ENCODE measurements at places on chromosomes 5 and 9. TPM values are rescaled to one million over a fixed set of nuclear protein-coding genes. Genes with fewer than 3 reads are reported as not detected.

The KIF12 gene
- 3.9 TPM for total RNA-seq

The F12 gene
- total RNA-seq = 68.3 TPM

The CNTRL gene
- 21.0 TPM for total RNA-seq

The TAF11L11 gene
- total RNA-seq = not detected

The PLPPR1 gene
- not detected for total RNA-seq

The DDX4 gene
- total RNA-seq = not detected

The FOXD4L4 gene
- not detected for total RNA-seq

The ZDHHC11B gene
- 23.5 TPM for total RNA-seq

The ERBIN gene
- total RNA-seq = 207 TPM

The CARTPT gene
- not detected for total RNA-seq

The LRRC70 gene
- total RNA-seq = 7.7 TPM

The STING1 gene
- total RNA-seq = 11.1 TPM

The CDKN2A gene
- not detected for total RNA-seq

The PDZD2 gene
- under 0.01 TPM for total RNA-seq

The TLX3 gene
- total RNA-seq = not detected

The GFRA3 gene
- total RNA-seq = not detected

The PCDHGC3 gene
- 12.9 TPM for total RNA-seq
